ENCODE measurements at places on chromosomes 7 and 10. TPM values are rescaled to one million over a fixed set of nuclear protein-coding genes. Genes with fewer than 3 reads are reported as not detected.
A peak's percentile ranks its signal among the peaks of the same experiment; 100 is the strongest.

DNA sequence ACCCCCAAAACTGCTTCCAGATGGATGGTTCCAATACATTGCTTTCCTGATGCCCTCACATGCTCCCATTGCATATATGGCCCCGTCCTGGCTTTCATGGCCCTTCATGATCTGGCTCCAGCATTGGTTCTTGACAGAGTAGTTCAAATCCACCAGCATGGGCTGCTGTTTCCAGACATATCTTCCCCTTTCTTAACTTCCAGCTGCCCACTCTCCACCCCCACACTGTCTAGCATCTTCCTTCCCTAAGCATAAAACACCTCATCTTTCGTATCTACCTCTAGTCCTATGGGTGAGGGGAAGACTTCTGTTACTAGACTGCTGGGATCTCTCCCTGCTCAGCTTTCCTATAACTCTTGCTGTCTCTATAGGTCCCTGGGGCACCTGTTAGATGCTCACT is 13.2 kb upstream of the GOLGA7B start:
- no peak for DNase-seq

Gene MCM7
- total RNA-seq = 383 TPM

DNA sequence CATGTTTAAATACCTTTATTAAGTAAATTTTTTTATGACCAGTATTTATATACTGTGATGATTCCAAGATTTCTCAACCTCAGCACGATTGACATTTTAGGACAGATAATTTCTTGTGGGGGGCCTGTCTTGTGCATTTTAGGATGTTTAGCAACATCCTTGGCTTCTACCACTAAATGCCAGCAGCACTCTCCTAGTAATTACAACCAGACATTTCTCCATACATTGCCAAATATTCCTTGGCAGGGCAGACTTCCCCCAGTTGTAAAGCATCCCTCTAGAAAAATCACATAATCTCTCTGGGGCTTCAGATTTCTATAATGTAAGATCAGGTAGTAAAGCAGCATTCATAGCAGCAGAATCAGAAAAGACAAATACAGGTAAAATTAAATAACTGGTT is 7.8 kb upstream of the LIPM start:
- DNase-seq = no peak

DNA sequence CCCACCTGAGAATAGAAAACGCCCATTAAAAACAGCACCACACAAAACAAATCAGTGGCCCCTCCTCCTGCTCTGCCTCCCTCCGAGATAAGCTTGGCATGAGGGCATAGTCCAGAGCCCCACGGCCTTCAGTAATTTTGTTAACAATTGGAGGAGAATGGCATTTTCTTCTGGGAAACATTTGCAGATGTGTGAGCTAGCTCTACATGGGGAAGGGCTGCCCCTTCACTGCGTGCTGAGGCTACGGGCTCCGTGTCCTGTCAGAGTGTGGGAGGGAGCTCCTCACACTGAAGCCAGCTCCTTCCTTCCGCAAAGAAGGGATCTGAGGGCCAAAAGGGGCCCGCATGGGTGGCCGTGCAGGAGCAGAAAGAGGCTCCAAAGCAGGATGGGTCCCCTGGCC is 15.2 kb downstream of the GRK5 start:
- DNase-seq = no peak

DNA sequence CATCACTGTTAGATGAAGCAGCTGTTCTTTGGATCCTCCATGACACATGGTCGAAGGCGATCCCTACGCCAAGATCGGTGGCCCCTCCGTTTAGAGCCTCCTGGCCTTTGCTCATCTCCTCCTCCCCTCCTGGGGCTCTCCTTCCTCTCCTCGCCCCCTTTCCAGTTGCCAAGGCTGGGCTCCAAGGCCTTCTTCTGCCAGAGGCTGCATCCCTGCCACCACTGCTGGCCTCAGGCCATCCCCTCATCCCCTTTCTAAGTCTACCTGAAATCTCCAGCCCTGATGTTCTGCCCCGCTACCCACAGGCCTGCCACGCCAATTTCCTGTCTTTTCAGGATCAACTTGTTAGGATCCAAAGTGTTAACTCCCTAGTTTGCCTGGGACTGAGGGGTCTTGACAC is 265.1 kb upstream of the ZMIZ1 start:
- DNase-seq = no peak

DNA sequence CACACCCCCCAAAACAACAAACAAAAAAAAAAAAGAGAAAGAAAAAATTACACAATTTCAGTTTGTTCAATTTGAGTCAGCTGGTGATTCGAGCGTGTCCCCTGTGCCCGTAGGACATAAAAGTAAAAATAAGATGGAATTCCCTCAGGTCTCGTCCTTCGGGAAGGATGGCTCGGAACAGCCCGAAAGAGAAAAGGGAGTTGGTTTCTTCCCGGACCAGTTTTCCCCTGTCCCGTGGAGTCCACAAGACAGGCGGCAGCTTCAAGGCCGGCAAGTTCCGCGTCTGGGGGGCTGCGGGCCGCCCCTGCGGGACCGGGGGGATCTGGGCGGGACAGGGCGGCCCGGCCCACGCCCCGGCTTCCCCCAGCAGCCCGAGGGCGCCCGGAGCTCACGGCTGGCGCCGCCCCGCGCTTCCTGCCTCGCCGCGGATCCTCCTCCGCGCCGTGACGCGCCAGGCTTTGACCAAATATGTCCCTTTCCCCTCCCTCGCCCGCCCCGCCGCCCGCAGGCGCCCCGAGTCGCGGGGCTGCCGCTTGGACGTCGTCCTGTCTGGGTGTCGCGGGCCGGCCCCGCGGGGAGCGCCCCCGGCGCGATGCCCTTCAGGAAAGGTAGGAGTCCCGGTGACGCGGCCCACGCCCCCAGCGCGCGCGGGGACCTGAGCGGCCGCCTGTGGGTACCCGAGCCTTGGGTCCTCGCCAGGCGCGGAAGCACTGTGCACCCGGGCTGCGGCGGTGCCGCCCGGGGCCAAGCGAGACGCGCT is 55.8 kb downstream of the RBM17 start:
- peak; percentile 93 for DNase-seq

DNA sequence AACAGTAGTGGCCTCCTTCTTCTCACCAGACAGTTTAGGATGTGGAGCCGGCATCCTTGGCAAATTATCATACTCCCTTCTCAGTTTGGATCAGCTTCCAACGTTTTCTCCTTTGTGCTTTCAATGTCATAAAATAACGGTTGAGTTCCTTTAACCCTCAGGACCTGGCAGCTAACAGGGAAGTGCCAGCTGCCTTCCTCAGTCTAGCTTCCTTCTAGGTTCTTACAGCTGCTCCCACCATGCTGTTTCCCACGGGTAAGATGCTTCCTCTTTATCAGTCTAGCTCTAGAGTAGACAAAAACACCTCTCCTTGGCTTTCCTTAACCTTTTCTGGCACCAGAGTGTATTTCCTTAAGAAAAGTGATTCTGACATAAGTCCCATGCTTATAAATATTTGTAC is 33.2 kb downstream of the BLVRA start:
- DNase-seq = no peak

DNA sequence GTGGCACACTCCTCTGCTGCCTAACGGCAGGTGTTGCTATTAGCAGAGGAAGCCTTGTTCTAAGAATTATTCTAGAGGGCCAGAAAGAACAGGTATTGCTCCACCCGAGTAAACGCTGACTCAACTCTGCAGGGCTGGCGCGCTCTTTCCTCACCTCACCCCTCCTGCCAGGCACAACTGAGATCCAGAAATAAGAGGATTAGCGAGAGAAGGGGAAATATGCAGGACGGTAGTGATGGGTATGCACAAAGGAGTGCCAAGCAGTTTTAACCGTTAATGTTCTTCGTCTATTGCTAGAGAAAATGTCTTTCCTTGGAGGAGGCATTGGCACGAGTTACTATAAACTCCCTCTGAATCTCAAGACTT is 369 bp upstream of the SCIN start:
- DNase-seq = peak; percentile 43

GRCh38 chr7:50335795-50336754 is 31.6 kb downstream of the IKZF1 start:
- DNase-seq = peak; percentile 40

GRCh38 chr10:27646194-27646593 is 99.4 kb downstream of the MKX start:
- no peak for DNase-seq

DNA sequence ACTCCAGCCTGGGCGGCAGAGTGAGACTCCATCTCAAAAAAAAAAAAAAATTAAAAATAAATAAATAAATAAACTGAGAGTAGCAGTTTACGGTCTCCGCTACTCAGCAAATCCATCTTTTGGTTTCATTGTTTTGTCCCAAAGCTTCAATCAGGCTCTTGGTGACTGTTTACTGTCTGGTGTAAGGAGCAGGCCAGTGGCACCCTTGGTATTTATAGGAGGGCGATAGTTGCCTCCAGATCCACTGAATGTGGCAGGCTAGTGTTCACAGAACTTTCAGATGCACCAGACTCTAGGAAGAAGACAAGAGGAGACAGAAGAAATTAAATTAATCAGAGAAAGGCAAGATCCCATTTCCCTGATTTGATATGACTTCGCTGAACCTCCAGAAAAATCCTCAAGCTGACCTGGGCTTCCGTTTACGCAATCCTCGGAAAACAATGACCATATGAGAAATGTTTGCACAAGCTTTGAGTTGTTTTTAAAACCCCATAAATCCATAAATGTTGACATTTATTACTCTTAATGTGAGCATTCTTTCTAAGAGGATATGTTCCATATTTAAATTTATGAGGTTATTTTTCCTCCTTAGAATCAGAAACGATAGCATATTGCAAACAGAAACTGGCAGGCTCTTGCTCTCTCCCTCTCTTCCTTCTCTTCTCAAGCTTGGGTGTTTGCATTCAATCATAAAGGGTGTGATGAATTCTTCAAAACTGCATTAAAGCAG is 7.1 kb upstream of the MUC3A start:
- no peak for DNase-seq

DNA sequence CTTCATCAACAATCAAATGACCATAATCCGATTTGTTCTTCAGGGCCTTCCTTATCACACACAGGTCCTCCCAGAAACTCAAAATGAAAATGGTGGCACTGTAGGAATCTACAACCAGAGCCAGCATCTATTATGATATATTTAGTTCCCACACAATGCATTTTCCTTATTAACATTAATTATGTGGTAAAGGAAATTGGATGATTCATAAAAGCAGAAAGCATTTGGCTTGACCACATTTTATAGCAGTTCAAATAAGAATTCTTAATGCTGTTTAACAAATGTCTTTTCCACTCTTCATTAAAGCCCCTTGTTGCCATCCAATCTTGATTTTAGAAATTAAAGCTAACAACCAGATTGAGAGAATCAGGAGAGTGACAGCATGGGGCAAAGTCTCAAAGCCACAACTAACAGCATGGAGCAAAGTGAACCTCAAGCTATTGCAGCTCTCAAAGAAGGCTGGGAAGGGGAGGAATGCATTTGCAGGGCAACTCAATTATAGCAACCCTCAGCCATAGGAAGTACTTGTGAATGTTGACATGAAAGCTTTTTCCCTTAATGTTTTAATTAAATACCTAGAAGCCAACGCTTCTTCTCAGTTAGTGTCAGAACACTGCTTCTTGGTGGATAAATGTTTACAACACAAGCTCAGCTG is 549.1 kb downstream of the NXPH1 start:
- no peak for DNase-seq

Gene GBX1
- total RNA-seq = 0.62 TPM

DNA sequence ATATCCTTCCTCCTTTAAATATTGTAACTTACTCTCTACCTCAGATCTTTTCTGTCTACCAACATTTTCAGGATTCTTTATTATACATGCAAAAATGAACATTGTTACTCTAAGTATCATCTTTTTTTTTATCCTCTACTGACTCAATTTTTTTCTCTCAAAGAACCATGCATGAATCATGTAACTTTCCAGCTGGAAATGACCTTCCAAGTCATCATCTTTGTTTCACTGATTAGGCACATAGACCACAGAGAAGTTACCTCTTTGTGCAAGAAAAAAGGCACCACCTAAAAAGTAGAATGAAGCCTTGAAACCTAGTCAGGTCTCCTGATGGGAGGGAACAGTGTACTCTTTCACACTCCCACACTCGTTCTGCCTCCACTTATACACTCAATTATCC is 234.9 kb downstream of the HGF start:
- DNase-seq = no peak

- DNase-seq = no peak
These were observed 100.2 kb upstream of the SP4 start for GRCh38 chr7:21327422-21328409.

GRCh38 chr7:19364950-19365349 is 219.7 kb upstream of the FERD3L start:
- no peak for DNase-seq

DNA sequence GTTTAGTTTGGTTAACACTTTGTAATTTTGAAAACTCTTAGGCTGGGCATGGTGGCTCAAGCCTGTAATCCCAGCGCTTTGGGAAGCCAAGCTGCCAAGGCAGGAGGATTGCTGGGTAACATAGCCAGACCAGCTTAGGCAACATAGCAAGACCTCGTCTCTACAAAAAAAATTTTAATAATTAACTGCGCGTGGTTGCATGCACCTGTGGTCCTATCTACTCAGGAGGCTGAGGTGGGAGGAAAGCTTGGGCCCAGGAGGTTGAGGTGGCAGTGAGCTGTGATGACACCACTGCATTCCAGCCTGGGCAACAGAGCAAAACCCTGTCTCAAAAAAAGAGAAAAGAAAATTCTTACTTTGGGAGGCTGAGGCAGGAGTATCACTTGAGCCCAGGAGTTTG is 18.2 kb downstream of the MYOZ1 start:
- no peak for DNase-seq

DNA sequence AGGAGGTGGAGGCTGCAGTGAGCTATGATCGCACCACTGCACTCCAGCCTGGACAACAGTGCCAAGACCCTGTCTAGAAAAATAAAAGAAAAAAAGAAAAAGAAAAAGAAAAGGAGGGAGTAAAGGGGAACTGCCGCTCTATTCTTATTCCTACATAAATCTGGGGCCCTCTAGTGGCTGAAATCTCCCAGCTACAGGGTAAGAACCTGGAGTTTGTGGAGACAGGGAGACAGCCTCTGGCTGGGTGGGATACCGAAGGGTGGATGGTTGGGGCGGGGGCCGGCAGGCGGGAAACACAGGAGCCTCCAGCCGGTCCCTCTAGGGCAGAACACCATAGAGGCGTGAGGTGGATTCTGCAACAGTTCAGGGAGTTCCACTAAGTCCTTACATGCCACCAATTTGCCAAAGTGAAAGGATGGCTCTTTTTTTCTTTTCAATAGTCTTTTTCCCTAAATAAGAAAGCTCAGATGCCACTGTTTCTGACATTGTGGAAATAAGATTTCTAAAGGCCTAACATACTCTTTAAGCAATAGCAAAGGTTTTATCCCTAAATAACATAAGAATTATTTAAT is 117.3 kb downstream of the SVIL start:
- peak; percentile 90 for DNase-seq

DNA sequence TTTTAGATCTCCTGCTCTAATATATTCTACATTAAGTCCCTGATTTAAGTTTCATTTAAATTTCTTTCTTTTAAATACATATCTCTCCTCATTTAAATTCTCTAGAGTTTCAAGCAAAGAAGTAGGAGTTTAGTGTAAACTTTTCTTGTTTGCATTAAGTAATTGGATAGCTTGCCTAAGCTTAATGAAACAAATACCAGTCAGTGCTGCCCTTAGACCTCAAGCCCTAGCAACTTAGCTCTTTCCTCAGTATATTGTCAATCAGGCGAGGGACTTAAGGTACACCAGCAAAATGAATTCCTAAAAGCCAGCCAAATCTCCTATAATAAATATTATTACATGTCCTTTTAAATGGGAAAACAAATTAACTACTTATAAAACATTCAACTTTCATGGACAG is 101.5 kb downstream of the CHCHD3 start:
- DNase-seq = no peak

Gene GPR26
- total RNA-seq = 0.07 TPM

- DNase-seq = no peak
These were observed 271.4 kb upstream of the POT1 start for GRCh38 chr7:125201002-125201401.
